Activated T-helper 2 cell treated with anti-CD3 and anti-CD28 coated beads, Interferon-gamma antibody, Interleukin-2, Interleukin-4, amounts not matched to agents 10 μg/mL and 5 μg/mL and 100 μg/mL, durations not matched to agents 14 hours and 24 hours and 36 hours (primary cell): ENCODE measurements at places on chromosomes 1 and 21. TPM values are rescaled to one million over a fixed set of nuclear protein-coding genes. Genes with fewer than 3 reads are reported as not detected.

Gene CTH
- total RNA-seq, result 12.3 and 12.9 TPM in 2 replicates

Gene SMYD3
- 24.1 and 26.2 TPM in 2 replicates for total RNA-seq

Gene NPPB
- not detected in 2 replicates for total RNA-seq

Gene TMEM222
- 32.1 and 35.7 TPM in 2 replicates for total RNA-seq

Gene ZNF683
- total RNA-seq, result not detected in 2 replicates

Gene CAMSAP2
- total RNA-seq, result 0.52 and 0.97 TPM in 2 replicates

Gene TEX50
- not detected in 2 replicates for total RNA-seq

Gene AMPD1
- total RNA-seq, result not detected in 2 replicates

Gene LDLRAD1
- total RNA-seq, result not detected in 2 replicates
